Substantia nigra (tissue), 51 donors: ENCODE measurements at places on chromosomes 1 and 21.

- no peak for DNase-seq
Observed at GRCh38 chr1:152924191-152924590, 15.8 kb downstream of the IVL start.

- DNase-seq = no peak
Observed at GRCh38 chr1:114436799-114437198, 74.2 kb downstream of the TRIM33 start.

- DNase-seq = no peak
Observed at GRCh38 chr1:116875391-116875790, 34.3 kb upstream of the PTGFRN start.

GRCh38 chr1:20474996-20475395 lies 11.0 kb downstream of the CAMK2N1 start:
- no peak for DNase-seq

DNA sequence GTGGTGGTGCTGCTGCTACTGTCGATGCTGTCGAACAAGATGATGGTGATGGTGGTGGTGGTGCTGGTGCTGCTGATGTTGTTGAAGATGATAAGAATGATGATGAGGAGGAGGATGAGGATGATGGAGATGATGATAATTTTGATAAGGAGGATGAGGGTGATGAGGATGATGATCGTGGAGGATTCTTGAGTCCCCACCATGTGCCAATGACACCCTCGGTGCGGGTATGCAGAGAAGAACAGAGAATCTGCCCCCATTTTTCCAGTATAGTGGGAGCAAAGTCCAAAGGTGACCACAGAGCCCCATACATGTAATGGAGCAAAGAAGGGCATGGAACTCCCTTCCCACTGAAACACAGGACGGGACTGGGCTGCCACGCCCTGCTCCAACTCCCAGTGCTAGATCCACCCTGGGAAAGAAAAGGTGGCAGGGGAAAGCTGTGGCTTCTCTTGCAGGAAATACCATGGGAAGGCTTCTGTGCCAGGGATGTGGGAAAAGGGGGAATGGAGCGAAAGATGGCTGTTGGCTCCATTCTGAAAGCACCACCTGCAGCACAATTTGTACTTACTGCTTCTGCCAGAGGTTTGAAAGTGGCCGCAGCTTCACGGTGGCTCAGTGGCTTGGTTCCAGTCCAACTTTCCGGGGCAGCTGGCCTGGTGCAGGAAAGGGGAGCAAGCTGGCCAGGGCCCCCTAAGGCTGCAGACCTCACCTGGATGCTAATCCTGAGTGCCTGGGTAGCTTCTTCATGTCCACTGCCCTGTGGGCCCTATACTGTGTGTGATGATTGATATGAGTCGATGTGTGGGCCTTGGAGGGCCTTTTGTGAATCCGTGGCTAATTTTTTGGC lies 387.2 kb upstream of the VAMP3 start:
- no peak for DNase-seq
